ENCODE measurements at places on chromosomes 11 and 22. TPM values are rescaled to one million over a fixed set of nuclear protein-coding genes. Genes with fewer than 3 reads are reported as not detected.

The GLYATL2 gene
- total RNA-seq = 1.1 TPM

The KREMEN1 gene
- 6.5 TPM for total RNA-seq

The SLCO2B1 gene
- total RNA-seq = 0.03 TPM

The C11orf86 gene
- total RNA-seq = not detected

The CHRNA10 gene
- 1.1 TPM for total RNA-seq

The FXYD2 gene
- total RNA-seq = not detected

The MRGPRE gene
- 0.20 TPM for total RNA-seq

The SYCE3 gene
- total RNA-seq = not detected

Measured in smooth muscle cell of the pulmonary artery (primary cell).